Endothelial cell of coronary artery (primary cell): ENCODE measurements at places on chromosomes 1 and 21. TPM values are rescaled to one million over a fixed set of nuclear protein-coding genes. Genes with fewer than 3 reads are reported as not detected.

The HSPG2 gene
- 1,121 and 1,434 TPM in 2 replicates for total RNA-seq

The TMPRSS15 gene
- not detected in 2 replicates for total RNA-seq

The LGR6 gene
- under 0.01 TPM in 1 of 2 replicates, not detected in the other for total RNA-seq

The APCS gene
- total RNA-seq: not detected in 2 replicates

The ADAMTS5 gene
- under 0.01 TPM in 2 replicates for total RNA-seq

The CTNNBIP1 gene
- 49.1 and 67.2 TPM in 2 replicates for total RNA-seq

The MLLT11 gene
- 1.8 and 4.8 TPM in 2 replicates for total RNA-seq

The DIRAS3 gene
- 0.75 and 1.8 TPM in 2 replicates for total RNA-seq

The FCRL4 gene
- total RNA-seq: not detected in 2 replicates

The LRRC39 gene
- total RNA-seq: 0.09 TPM in 2 replicates

The VASH2 gene
- total RNA-seq: 0.09 and 0.27 TPM in 2 replicates

The DCAF6 gene
- 45.6 and 56.6 TPM in 2 replicates for total RNA-seq

The PAQR7 gene
- 5.5 and 7.0 TPM in 2 replicates for total RNA-seq

The GPR25 gene
- not detected in 2 replicates for total RNA-seq

The ROR1 gene
- total RNA-seq: 3.1 and 17.1 TPM in 2 replicates

The SPRR4 gene
- not detected in 2 replicates for total RNA-seq

The ATPAF1 gene
- total RNA-seq: 22.9 and 24.9 TPM in 2 replicates

The SPRR1B gene
- total RNA-seq: not detected in 2 replicates

The ATP1A2 gene
- under 0.01 TPM in 1 of 2 replicates, not detected in the other for total RNA-seq

The ADGRB2 gene
- 0.85 and 1.2 TPM in 2 replicates for total RNA-seq

The MRPS15 gene
- 54.6 and 75.1 TPM in 2 replicates for total RNA-seq

The SMIM12 gene
- total RNA-seq: 41.3 and 43.5 TPM in 2 replicates

The OR2L8 gene
- total RNA-seq: not detected in 2 replicates

The ANGPTL3 gene
- not detected in 2 replicates for total RNA-seq

The OR14K1 gene
- not detected in 2 replicates for total RNA-seq

The CHIA gene
- not detected in 2 replicates for total RNA-seq

The ASPM gene
- total RNA-seq: 12.6 and 32.9 TPM in 2 replicates

The MPZ gene
- 0.54 and 1.2 TPM in 2 replicates for total RNA-seq

The HHIPL2 gene
- total RNA-seq: under 0.01 TPM in 1 of 2 replicates, not detected in the other

The MMEL1 gene
- 1.3 and 2.9 TPM in 2 replicates for total RNA-seq

The FCGR2B gene
- total RNA-seq: not detected in 2 replicates
